ENCODE measurements at places on chromosomes 1 and 21.
A peak's percentile ranks its signal among the peaks of the same experiment; 100 is the strongest.

- DNase-seq = no peak
Observed at GRCh38 chr1:64975127-64975526, 8.8 kb upstream of the JAK1 start.

- no peak for DNase-seq
Observed at GRCh38 chr1:15248216-15248615, 1.2 kb downstream of the FHAD1 start.

GRCh38 chr1:3004285-3005205 lies 16.7 kb upstream of the ACTRT2 start:
- no peak for DNase-seq

GRCh38 chr1:156750711-156751450 lies 594 bp downstream of the HDGF start:
- DNase-seq = peak; percentile 57

DNA sequence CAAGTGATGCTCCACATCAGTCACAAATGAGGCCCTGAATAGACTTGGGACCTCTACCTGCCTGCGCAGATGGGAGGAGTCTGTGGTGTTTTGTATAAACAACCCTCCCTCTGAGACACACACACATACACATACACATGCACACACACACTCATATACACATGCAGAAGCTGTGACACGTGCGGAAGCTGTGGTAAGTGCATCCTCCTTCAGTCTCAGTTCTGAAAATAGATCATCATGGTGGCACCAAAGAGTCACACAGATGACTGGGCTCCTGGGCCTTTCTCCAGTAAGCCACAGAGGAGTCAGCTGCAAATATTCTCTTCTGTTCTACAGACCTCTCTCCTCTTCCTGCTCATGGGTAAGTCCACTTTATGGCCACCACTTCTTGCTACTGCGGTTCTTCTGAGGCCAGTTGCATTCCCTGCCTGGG lies at the start of gene LY9:
TSS of gene LY9 (plus strand) at position 224 of the 433 bp plus-strand sequence. CDS start at position 238, 14 bp downstream.
- DNase-seq = no peak

- no peak for DNase-seq
Observed at GRCh38 chr1:227059076-227059475, 119.0 kb downstream of the COQ8A start.

DNA sequence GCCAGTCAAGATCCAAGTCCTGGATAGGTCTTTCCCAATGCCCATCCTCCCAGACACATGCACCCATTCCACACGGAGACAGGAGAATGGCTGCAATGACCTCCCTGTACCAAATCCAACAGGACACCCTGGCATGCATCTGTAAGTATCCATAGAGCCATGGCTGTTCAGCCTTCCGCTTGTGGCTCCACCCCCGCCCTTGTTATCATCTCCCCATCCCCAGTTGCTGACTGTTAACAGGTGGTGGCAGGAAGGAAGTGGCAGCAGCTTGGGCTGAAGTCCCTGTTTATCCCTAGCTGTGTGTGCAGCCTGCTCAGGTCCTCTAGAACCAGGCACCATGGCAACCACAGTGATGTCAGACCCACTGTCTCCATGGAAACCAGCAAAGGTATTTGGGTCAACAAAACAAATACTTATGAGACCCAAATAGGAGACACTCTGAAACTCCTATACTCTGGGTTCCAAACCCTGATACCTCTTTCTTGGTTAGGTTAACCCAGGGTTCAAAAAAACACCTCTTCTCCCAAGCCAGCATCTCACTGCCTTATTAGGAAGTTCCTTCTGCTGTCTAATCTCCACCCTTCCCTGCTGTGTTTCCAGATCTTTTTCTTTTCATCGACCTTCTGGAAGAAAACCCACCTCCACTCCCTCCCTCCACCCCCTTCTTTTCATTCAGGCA lies 721 bp downstream of the PBXIP1 start:
- peak; percentile 93 for DNase-seq

GRCh38 chr1:192407206-192407605 lies 90.4 kb downstream of the RGS21 start:
- no peak for DNase-seq

Data from WERI-Rb-1 (cell line).